ENCODE measurements at places on chromosomes 16 and 17.

GRCh38 chr16:10182222-10183053 lies at the start of gene GRIN2A:
GRIN2A (minus strand) TSS chr16:10182428; CDS start chr16:10180411, 2,017 bp downstream.
- no peak for DNase-seq

DNA sequence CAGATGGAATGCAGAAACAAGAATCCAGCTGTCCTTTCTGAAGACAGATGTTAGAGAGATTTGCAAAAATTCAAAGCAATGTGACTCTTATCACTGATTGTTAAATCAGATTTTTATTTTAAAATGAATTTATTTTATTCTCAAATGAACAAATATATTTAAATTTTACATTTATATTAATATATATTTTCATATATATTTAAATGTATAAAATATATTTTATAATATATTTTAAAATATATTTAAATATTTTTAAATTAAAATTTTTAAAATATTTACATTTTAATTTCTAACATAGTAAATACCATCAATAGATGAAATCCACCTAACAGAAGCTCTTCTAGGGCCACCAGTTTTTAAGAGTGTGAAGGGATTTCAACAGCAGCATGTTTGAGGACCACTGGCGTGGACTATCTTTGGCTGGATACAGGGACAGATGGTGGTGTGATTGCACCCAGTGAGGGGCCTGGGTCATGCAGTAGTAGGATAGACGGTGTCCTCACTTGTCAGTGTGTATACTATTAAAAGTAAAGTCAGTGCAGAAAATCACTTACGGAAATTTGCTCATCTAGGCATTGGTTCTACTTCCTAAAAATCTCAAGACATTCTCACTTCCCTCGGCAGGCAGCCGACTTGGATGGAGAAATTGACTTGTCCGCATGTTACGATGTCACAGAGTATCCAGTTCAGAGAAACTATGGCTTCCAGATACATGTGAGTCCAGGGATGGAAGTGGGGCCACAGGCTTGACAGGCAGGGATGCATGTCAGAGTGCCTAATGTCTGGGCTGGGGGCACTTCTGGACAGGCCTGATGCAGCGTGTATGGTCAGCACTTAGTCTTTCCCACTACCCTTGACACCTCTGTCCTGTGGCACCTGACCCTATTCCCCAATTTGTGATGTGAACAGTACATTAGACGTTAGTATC lies 56.3 kb downstream of the PLD6 start:
- DNase-seq = no peak

GRCh38 chr16:11792410-11793241 lies 4.4 kb downstream of the ZC3H7A start:
- no peak for DNase-seq

DNA sequence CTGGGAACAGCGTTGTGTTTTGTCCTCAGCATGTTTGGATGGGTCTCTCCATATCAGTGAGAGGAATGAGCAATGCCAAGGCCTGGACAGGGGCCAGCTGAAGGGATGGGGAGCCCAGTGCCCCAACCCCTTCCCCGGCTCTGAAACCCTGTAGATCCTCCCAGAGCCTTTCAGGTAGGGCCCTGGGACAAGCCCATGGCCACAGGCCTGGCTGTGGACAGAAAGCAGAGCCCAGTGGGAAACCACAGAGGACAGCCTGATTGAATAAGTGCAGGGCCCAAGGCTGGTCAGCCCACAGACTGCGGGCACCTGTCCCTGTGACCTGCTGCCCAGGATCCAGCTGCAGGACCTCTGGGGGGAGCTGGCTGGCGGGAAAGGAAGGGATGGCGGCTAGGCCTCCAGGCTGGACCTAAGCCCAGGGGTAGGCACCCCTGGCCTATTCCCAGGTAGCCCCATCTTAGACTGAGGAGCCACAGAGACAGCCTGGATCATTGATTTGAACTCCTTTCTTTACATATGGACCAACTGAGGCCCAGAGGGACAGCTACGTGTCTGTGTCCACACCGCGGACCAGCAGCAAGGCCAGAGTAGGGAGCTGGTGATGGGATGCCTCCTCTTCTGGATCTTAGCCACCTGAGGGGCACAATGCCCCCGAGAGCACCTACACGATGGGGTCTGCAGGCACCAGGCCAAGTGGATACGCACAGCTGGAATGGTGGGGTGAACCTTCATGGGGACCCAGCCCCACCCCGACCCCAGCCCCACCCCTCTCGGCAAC lies 1.3 kb downstream of the CCDC102A start:
- no peak for DNase-seq

GRCh38 chr16:25855818-25856217 lies 164.1 kb downstream of the HS3ST4 start:
- DNase-seq = no peak

DNA sequence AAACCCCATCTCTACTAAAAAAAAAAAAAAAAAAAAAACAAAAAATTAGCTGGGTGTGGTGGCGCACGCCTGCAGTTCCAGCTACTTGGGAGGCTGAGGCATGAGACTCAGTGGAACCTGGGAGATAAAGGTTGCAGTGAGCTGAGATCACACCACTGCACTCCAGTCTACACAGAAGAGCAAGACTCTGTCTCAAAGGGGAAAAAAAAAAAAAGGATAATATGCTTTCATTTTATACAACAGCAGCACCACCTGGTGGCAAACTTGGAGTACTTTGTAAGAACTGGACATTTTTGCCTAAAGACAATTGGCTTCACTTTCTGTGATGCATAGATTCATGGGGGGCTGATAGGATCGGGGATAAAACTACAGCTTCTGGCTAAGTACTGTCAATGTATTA lies 8.5 kb downstream of the CHTF8 start:
- DNase-seq = no peak

GRCh38 chr16:70551788-70552187 lies 28.2 kb downstream of the SF3B3 start:
- DNase-seq = no peak

DNA sequence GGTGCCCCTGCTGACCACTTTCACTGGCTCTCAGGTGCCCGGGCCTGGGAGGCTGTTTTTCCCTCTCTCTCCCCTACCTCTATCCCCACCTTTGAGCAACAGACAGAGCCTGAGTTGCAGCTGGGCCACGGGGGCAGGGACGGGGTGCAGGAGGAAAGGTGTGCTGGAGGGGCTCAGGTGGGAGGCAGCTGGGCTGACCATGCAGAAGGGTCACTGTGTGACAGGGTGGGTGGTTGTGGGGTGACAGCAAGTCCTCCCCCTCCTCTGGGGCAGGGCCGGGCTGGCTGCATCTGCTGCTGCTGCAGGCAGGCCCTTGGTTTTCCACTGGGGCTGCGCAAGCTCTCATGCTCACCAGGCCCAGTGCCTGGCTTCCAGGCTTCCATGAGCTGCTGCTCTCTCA lies 6.6 kb downstream of the ZNF319 start:
- DNase-seq = no peak

- no peak for DNase-seq
These were observed 54.6 kb downstream of the ABR start for GRCh38 chr17:1124896-1125787.

DNA sequence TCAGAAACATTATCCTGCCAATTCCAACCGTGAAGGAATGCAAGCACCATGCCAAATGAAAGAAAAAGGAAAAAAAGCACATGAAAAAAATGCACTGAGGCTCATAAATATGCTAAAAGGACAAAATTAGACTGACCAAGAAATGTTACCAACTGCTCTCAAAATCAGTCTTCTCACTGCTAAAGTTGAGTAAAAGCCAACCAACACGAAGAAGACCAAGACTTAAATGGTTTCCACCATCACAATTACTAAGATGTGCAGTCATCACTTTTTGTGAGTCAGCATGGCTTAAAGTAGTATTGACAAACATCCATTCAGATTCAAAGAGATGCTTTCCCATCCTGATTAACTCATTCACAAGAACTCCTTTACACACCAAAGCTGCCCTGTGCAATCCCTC lies 16.4 kb downstream of the CDYL2 start:
- no peak for DNase-seq

GRCh38 chr17:43573579-43574321 lies 27.6 kb upstream of the ETV4 start:
- DNase-seq = no peak

DNA sequence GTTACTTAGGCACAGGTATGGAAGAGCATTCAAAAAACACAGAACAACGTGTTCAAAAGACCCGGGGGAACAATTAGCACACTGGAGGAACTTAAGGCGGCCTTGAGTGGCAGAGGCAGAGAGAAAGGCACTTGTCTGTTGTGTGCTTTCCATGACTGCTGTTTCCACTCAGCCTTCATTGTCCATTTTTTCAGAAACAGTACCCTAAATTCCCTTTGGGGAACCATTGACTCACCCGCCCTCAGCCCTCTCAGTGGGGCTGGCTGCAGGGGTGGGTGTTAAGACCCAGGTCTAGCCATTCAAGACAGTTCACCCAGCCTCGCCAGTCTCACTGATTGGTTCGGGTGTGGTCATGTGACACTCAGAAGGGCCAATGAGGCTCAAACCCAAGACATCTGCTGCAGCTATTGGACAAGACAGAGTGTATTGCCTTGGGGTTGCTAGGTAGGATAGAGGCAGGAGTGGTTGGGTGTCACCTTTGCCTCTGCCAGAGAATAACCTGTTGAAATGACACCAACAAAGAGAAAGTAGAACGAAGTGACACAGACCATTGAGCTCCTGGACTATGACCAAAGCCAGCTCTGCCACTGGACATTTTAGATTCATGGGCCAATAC lies 19.6 kb upstream of the CEP20 start:
- DNase-seq = no peak

DNA sequence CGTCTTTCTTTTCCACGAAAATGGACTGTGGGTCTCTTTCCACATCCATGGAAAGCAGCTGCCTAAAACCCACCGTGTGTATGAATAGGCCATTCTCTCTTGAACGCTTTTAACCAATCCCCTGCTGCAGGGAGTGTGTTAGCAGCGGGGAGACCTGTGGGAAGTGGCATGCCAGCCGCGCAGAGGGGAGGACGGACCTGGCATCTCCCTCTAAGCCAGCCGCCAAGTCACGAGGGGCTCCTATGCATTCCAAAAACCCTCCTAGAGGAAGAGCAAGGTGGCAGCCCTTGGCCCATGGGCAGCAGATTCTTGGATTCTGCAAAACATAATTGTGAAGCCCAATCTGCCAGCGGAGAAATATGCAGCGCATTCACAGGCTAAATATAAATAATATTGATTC lies 15.4 kb downstream of the RBFOX3 start:
- no peak for DNase-seq

DNA sequence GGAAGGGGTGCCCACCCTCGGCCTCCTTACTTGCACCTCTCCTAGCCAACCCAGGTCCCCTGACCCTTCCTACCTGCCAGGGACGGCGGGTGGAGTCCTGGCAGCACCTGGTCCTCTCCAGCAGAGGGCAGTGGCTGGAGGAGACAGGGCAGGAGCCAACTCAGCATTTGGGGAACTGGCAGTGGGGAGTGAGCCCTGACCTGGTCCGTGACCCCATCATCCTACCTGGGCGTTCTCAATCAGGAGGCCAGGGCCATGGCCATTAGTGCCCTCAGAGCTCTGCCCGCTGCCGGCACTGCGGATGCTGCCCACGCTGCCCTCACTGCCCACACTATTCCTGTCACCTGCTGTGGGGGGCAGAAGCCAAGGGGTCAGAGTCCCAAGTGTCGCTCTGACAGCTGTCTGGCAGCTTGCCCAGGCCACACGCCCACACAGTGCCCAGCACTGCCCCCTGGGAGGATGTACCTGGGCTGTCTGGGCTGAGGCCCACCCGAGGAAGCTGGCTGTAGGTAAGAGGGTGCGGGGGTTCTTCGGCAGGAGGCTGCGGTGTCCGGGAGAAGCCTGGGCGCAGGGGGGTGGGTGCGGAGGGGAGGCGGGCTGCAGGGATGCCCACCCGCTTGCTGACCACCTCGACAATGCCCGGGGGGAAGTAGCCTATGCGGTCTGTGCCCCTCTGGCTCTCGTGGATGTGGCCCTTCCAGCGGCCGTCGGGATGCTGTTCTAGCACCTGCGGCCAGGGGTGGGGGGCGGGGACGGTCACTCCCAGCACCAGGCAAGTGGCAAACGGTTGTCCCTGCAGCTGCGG lies 10.8 kb downstream of the CASKIN2 start:
- no peak for DNase-seq

DNA sequence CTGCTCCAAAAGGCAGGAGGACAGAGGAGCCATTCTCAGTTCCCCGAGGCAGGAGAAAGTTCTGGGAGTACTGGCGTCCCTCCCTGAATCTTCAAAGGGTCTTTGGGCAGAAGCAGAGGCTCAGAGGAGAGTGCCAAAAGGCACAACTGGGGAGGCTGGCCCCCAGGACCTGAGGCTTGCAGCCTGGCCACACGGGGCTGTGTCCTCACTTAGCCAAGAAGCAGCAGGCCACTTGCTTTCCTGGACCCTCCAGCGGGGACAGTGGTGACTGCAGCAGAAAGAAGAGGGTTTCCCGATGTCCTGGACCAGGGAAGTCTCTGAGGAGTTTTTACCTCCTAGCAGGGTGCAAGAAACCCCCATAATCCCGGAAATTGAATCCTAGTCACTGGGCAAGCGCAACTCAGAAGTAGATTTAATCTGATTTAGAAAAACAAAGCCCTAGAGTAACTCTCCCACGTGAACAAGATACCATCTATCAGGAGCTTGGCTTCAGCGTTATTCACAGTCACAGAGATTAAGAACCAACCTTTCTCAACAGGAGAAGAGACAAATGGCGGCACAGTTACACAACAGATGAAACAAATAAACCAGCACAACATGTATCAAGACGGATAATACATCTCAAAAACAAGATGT lies 25.5 kb upstream of the BCO1 start:
- no peak for DNase-seq

DNA sequence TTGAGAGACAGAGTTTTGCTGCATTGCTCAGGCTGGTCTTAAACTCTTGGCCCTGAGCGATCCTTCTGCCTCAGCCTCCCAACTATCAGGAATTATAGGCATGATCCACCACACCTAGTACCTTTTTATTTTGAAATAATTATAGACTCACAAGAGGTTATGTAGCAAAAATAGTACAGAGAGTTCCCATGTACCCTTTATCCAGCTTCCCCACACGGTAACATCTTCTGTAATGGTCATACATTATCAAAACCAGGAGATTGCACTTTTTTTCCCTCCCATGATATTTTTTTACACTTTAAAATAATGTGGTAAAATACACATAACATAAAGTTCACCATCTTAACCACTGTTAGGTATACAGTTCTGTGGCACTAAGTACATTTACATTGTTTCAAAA lies 28.8 kb upstream of the CACNG4 start:
- DNase-seq = no peak

- no peak for DNase-seq
These were observed 14.2 kb upstream of the CRK start for GRCh38 chr17:1470071-1470754.

DNA sequence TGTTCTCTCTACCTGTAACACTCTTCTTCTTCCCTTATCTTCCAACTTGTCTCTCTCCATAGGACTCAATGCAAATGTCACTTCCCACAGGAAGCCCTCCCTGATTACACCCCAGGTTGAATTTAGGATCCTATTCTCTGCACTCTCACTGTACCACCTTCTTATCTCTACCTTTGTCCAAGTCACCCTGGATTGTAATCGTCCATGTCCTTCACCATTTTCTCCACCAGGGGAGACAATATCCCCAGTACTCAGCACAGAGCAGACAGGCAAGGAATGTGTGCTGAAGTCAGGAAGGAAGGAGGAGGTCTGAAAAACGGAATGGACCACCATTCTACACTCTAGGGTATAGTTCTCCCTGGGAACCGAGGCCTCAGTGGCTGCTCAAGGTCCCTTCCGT lies 14.2 kb downstream of the C16orf82 start:
- no peak for DNase-seq
